ENCODE measurements at places on chromosomes 7 and 10.

GRCh38 chr7:99666013-99666395 is 13.8 kb downstream of the CYP3A5 start:
- no peak for DNase-seq

GRCh38 chr7:99112097-99112496 is 31.8 kb downstream of the SMURF1 start:
- no peak for DNase-seq

GRCh38 chr7:111532625-111533024 is 29.7 kb downstream of the IMMP2L start:
- no peak for DNase-seq

- no peak for DNase-seq
These were observed 2.7 kb downstream of the KRIT1 start for GRCh38 chr7:92242972-92243371.

All from stimulated activated CD4-positive, alpha-beta T cell treated with anti-CD3 and anti-CD28 coated beads, Interleukin-1b, Interleukin-23, amount 100 ng/mL, for 24 hours (primary cell).